Activated naive CD4-positive, alpha-beta T cell treated with anti-CD3 and anti-CD28 coated beads for 36 hours (primary cell): ENCODE measurements at places on chromosomes 12 and 14. TPM values are rescaled to one million over a fixed set of nuclear protein-coding genes. Genes with fewer than 3 reads are reported as not detected.

Gene NABP2
- 57.4 TPM for total RNA-seq

Gene TRHDE
- total RNA-seq, result not detected

GRCh38 chr14:79580414-79580813 is 630.9 kb downstream of the DIO2 start:
- no peaks in the 10 kb centered on the region for H3K4me1 ChIP-seq
- H3K27me3 ChIP-seq, result no peaks in the 10 kb centered on the region
- H3K27ac ChIP-seq, result no peak overlapping the region
- no peak for DNase-seq
- H3K36me3 ChIP-seq, result no peaks in the 10 kb centered on the region

- H3K4me3 ChIP-seq, result no peak overlapping the region
- no peaks in the 10 kb centered on the region for H3K27me3 ChIP-seq
- DNase-seq, result no peak
- H3K27ac ChIP-seq, result no peak overlapping the region
Observed at GRCh38 chr12:89909753-89910152, 201.1 kb upstream of the ATP2B1 start.

DNA sequence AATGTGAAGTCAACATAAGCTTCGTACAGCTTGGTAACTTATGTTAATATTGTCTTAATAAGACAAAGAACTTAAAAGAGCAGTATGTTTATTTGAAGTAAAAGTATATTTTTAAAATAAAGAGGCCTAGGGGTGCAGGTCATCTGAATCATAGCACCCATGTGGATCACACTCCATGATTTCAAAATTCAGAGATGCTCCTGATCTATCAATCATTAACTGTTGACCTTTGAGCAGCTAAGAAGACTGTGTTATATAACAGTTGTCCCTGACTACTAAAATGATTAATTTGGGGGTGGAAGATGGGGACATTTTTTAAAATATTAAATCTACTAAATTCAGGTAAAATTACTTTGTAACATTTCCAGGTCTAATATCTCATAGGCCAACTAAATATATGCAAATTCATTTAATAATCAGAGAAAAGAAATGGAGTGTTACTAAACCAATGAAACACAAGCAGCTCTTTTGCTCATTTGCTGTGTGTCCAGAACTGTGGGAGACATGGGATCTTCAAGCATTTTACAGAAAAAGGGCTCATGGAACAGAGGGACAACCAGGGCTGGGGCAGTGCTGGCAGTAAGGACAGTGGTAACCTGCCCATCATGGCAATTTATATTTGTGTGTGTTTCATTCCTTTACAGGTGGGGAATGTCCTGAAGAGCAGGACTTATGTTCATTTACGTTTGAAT is 120.7 kb upstream of the PCED1B start:
- H3K4me1 ChIP-seq, result no peaks in the 10 kb centered on the region
- H3K4me3 ChIP-seq, result no peak overlapping the region
- H3K27me3 ChIP-seq, result peaks cover 5% of the 10 kb centered on the region
- no peak overlapping the region for H3K27ac ChIP-seq
- DNase-seq, result no peak
